ENCODE measurements at places on chromosomes 11 and 22. TPM values are rescaled to one million over a fixed set of nuclear protein-coding genes. Genes with fewer than 3 reads are reported as not detected.

GRCh38 chr11:32426819-32427615 lies 8.3 kb downstream of the WT1 start:
- DNase-seq = no peak

- DNase-seq = no peak
Observed at GRCh38 chr22:25409240-25409639, 155.2 kb upstream of the GRK3 start.

DNA sequence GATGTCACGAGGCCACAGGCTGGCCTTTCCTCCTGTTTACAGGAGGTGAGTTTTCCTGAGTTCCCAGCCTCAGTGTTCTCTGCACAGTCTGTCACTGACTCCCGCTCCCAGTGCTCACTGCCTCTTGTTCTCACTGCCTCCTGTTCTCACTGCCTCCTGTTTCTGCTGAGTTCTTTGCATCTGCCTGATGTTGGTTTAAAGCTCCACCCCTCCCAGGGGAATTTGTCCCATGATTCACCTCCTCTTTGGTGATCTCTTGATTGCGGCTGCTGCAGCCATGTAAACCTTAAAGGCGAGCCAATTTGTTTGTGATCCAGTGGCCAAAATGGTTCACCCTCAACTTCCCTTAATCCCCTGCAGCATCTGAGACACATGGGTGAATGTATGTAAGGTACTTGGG lies 6.0 kb upstream of the TUBA8 start:
- DNase-seq = no peak

GRCh38 chr11:87320123-87320522 lies 282.4 kb downstream of the TMEM135 start:
- DNase-seq = no peak

DNA sequence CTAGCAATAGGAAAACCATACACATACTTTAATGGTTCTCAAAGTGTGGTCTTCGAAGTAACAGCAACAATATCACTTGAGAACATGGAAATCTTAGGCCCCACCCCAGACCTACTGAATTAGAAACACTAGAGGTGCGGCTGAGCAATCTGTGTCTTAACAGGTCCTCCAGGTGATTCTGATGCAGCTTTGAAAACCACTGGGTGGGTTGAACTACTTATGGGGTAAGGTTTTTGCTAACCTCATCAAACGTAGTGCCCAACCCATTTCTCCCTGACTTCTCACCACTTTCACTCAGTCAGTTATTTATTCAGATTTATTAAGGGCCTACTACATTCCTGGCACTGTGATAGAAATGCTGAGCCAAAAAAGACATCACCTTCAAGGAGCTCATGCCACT lies 3.7 kb downstream of the MPZL2 start:
- no peak for DNase-seq

GRCh38 chr22:36145881-36146280 lies 14.7 kb downstream of the APOL3 start:
- DNase-seq = no peak

Gene GAS2
- 2.6 TPM for total RNA-seq

Gene NAV2
- total RNA-seq = 36.9 TPM

Gene MISFA
- total RNA-seq = 3.3 TPM
